Activated CD4-positive, alpha-beta memory T cell treated with anti-CD3 and anti-CD28 coated beads, Interleukin-2, amount 10 ng/mL, durations not matched to agents 7 days and 5 days (primary cell): ENCODE measurements at places on chromosomes 7 and 10.

DNA sequence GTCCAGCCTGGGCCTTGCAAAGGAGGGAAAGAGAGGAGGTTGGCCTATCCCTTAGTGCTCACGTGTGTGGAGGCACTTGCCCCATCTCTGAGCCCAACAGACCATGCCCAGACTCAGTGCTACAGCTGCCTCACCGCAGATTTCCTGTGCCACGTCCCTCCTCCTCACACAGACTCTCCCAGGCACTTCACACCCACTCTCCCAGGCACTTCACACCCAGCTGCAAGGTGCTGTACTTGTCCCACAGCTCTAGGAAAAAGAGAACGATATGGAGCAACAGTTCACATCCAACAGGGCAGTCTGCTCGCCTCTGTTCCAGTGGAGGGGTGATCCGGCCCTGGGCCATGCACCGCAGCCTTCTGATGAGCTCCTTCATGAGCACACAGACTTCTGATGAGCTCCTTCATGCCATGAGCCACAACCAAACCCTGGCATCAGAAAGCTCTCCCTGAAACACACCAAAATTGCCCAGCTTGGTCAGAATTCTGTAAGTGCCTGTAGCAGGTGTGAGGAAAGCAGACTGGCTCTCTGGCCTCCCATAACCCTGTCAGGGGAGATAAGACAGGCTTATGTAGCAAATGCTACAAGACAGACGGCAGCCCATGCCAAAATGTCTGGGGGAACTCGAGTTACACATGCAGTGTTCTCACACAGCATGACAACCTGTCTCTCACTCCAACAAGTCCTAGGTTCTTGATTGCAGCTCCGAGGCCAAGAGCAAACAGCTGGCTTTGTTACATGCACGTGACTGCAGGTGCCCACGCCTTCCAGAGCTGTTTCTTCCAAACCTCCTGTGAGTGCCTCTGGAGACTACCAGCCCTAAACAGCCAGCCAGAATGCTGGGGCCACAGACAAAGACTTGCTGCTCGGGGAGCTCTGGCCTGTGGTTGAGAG, 348.5 kb downstream of the GRID1 start:
- H3K27ac ChIP-seq: no peak overlapping the region
- no peaks in the 10 kb centered on the region for H3K36me3 ChIP-seq
- H3K4me1 ChIP-seq: no peaks in the 10 kb centered on the region
- H3K4me3 ChIP-seq: no peak overlapping the region

DNA sequence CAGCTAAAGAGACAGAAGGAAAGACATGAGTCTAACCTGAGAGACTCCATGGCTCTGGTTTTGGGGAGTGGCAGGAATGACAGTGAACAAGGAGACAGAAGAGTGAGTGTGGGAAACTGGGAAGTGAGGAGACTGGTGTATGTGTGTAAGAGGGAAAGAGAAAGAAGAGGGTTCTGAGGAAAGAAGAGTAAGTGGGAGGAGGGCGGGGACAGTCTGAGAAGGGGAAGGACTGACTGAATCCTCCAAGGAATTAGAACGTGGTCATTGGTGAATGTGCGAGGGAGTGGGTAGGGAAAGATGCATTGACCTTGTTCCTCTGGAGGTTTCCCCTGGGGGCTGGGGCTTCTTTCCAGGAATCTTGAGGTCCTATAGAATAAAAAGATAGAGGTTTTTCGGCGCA, 26.6 kb downstream of the WNT8B start:
- no peak for DNase-seq
- peaks cover 14% of the 10 kb centered on the region for H3K4me1 ChIP-seq
- peaks cover 91% of the 10 kb centered on the region for H3K36me3 ChIP-seq
- peak overlapping the region; percentile 53 for H3K27ac ChIP-seq
- H3K27me3 ChIP-seq: no peaks in the 10 kb centered on the region
- no peak overlapping the region for H3K4me3 ChIP-seq

GRCh38 chr10:72790216-72790990, 98.5 kb downstream of the MCU start:
- H3K27ac ChIP-seq: no peak overlapping the region
- no peaks in the 10 kb centered on the region for H3K27me3 ChIP-seq
- H3K4me1 ChIP-seq: peaks cover 9% of the 10 kb centered on the region
- no peak for DNase-seq
- no peak overlapping the region for H3K4me3 ChIP-seq

GRCh38 chr7:99407872-99408378, 472 bp downstream of the PDAP1 start:
- H3K4me3 ChIP-seq: peak overlapping the region; percentile 86
- no peaks in the 10 kb centered on the region for H3K27me3 ChIP-seq
- H3K27ac ChIP-seq: peak overlapping the region; percentile 90
- peaks cover 56% of the 10 kb centered on the region for H3K4me1 ChIP-seq
- peak; percentile 43 for DNase-seq

DNA sequence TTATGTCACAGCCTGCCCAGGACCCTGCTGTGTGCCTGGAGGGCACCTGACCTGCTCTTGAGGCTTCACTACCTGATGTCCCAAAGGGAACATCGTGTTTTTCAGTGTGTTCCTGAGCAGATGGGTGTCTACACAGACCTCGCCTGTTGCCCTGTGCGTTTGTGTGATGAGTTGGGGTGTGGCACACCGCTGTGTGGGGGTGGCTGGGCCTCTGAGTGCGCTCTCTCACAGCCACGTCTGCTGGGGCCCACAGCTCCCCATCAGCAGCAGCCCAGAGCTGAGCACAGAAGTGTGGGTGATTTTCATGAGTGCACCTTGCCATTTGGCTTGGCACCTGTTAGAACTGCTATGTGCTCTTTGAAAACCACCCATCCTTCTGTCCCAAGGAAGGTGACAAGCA, 121.5 kb downstream of the NKX6-2 start:
- DNase-seq: no peak
- H3K36me3 ChIP-seq: no peaks in the 10 kb centered on the region
- H3K27me3 ChIP-seq: no peaks in the 10 kb centered on the region
- no peak overlapping the region for H3K27ac ChIP-seq
- peaks cover 8% of the 10 kb centered on the region for H3K4me1 ChIP-seq

- H3K27ac ChIP-seq: peak overlapping the region; percentile 86
- H3K27me3 ChIP-seq: no peaks in the 10 kb centered on the region
- peaks cover 37% of the 10 kb centered on the region for H3K36me3 ChIP-seq
- H3K4me3 ChIP-seq: peak overlapping the region; percentile 11
- peaks cover 64% of the 10 kb centered on the region for H3K4me1 ChIP-seq
These were observed 11.8 kb downstream of the MOSPD3 start for GRCh38 chr7:100623951-100624824.

GRCh38 chr7:25598765-25599164, 370.5 kb upstream of the NPVF start:
- H3K4me1 ChIP-seq: peaks cover 3% of the 10 kb centered on the region
- no peak for DNase-seq
- no peaks in the 10 kb centered on the region for H3K36me3 ChIP-seq

GRCh38 chr10:14254368-14254767, 76.4 kb downstream of the FRMD4A start:
- no peaks in the 10 kb centered on the region for H3K4me1 ChIP-seq
- H3K27me3 ChIP-seq: peaks cover 14% of the 10 kb centered on the region
- DNase-seq: no peak
- no peaks in the 10 kb centered on the region for H3K36me3 ChIP-seq
- no peak overlapping the region for H3K27ac ChIP-seq
- no peak overlapping the region for H3K4me3 ChIP-seq

- DNase-seq: no peak
- H3K4me1 ChIP-seq: no peaks in the 10 kb centered on the region
- no peak overlapping the region for H3K4me3 ChIP-seq
- no peak overlapping the region for H3K27ac ChIP-seq
These were observed 130.9 kb downstream of the RSU1 start for GRCh38 chr10:16686054-16686902.

DNA sequence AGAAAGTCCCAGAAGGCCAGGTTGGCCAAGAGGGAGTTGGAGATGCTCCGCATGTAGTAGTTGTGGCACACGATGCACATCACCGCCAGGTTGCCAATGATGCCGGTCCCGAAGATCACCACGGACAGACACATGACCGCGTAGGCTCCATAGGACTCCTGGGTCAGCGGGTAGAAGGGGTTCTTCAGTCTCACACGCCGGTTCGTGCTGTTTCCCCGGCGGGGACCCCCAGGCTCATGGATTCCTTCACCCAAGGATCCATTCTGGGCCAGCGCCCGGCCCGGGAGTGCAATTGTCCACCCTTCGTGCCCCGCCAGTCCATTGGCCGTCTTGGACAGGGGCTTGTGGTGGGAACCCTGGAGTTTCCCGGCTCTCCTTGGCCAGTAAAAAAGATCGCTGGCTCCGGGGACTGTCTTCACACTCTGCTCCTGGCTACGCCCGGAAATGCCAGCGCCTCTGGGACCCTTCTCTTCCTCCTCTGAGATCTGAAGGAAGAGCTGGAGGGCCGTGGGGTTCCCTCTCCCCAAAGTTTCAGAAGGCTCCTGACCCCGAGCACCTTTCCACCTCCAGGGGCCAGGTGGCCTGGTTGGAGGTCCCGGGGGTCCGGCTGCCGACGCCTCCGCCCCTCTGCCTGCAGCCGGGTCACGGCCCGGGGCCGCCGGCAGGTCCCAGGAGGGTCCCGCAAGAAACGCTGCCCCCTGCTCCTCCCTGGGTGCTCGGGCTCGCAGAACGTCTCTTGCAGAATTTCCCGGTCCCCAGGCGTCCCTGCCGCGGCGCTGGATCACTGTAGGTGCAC, 1.3 kb downstream of the GPR37 start:
- no peak overlapping the region for H3K27ac ChIP-seq
- peak overlapping the region; percentile 71 for H3K4me3 ChIP-seq
- H3K27me3 ChIP-seq: peaks cover 47% of the 10 kb centered on the region
- DNase-seq: no peak

DNA sequence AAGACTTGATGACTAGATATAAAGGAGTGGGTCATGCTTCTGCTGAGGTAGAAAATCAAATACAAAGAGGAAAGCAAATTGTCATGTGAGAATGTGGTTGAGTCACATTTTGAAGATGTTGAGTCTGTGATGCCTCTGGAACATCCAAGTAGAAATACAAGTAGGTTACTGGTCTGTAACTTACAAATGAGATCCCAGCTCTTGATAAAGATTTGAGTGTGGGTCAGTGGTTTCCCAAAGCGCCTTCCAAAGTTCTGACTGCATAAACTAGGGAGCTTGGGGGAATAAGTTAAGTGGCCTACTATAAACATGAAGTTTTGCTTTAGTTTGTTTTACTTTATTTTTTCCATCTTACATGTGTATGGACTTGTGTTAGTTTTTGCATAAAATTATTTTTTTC, 144.3 kb upstream of the ETV1 start:
- no peaks in the 10 kb centered on the region for H3K27me3 ChIP-seq
- no peak overlapping the region for H3K27ac ChIP-seq
- DNase-seq: no peak
- no peaks in the 10 kb centered on the region for H3K36me3 ChIP-seq
- H3K4me1 ChIP-seq: no peaks in the 10 kb centered on the region
- H3K4me3 ChIP-seq: no peak overlapping the region

DNA sequence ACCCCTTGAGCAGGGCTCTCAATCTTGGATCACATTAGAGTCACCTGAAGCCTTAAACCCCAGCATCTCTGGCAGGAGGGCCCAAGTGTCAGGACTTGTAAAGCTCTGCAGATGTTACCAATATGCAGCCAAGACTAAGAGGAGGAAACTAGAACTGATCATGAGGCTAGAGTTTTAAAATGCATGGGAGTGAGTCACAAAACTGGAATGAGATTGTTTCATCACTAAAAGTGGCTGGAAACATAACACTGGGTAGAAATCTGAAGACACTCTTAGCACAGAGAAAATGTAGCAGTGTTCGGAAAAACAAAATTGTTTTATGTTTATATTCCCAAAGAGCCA, 63.3 kb upstream of the GHITM start:
- no peaks in the 10 kb centered on the region for H3K4me1 ChIP-seq
- H3K27me3 ChIP-seq: peaks cover 2% of the 10 kb centered on the region
- H3K27ac ChIP-seq: no peak overlapping the region
- H3K36me3 ChIP-seq: no peaks in the 10 kb centered on the region

- peaks cover 3% of the 10 kb centered on the region for H3K36me3 ChIP-seq
- H3K4me1 ChIP-seq: peaks cover 20% of the 10 kb centered on the region
- DNase-seq: peak; percentile 35
- peak overlapping the region; percentile 53 for H3K27ac ChIP-seq
- no peaks in the 10 kb centered on the region for H3K27me3 ChIP-seq
- no peak overlapping the region for H3K4me3 ChIP-seq
These were observed 10.2 kb downstream of the PYROXD2 start for GRCh38 chr10:98404571-98405359.

DNA sequence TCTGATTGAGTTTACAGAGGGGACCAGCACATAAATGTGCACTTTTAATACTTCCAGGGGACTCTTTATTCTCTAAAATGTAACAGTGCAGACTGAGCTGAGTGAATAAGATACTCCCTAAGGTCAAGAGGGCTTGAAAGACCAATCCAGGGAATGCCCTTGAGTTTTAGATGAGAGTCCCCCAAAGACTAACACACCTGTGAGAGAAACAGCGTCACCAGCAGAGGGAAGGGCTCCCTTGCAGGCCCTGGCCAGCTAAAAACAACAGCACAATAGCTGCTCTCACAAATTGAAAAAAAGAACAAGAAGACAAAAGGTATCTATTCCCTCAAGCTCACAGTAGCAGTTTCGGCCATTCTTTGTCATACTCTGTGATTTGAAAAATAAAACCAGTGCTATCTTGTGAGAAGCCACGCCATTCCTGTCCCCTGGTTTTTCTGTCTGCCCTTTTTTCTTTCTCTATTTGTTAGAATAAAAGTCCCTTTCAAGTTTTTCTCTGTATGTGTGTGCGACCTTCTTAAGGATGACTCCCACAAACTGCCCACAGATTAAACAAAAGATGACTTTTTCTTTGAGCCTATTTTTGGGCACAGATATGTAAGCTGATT, 230.4 kb upstream of the BMPER start:
- no peaks in the 10 kb centered on the region for H3K36me3 ChIP-seq
- no peak for DNase-seq
- no peaks in the 10 kb centered on the region for H3K4me1 ChIP-seq
- no peak overlapping the region for H3K27ac ChIP-seq
- no peak overlapping the region for H3K4me3 ChIP-seq
